ENCODE measurements at places on chromosomes 2 and 18. TPM values are rescaled to one million over a fixed set of nuclear protein-coding genes. Genes with fewer than 3 reads are reported as not detected.

DNA sequence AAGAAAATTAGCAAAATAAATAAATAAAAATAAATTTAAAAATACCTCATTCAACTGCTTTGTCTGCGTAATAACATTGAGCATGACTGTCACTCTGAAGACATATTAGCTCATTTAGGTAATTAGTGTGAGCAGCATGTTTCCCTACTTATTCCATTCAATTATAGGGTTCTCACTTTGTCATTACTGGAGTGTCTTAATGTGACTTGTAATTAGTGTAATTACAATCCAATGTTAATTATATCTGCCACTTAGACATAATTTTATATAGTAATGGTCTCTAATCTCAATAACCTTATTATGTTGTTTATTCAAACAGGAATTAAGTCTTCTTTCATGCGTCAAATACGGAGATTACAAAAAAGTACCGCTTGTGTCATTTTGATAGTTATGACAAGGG, 893.9 kb upstream of the ACVR2A start:
- DNase-seq = no peak

Gene IMP4
- 219 TPM for total RNA-seq

DNA sequence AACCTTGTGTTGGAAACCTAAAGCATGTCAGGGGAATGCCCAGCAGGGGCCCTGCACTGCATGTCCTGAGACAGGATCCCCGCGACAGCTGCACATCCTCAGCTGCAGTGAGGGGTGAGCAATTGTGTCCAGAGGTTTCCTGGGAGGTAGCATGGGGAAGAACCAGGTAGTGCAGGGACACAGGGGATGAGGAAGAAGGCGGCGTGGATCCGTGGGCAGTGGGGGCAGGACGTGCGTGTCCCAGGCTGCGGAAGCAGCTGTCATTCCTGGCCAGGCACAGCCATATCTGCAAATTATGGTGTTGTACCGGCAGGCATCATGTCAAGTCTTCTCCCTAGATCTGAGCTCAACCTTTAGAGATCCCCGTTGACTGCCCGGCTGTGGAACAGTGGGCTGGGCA, 238.2 kb upstream of the MYT1L start:
- DNase-seq = no peak

GRCh38 chr18:21191596-21192307, 50.3 kb upstream of the GREB1L start:
- DNase-seq = no peak

- DNase-seq = no peak
These were observed 26.8 kb upstream of the PNPT1 start for GRCh38 chr2:55720417-55720816.

- DNase-seq = no peak
These were observed 296.7 kb downstream of the DSEL start for GRCh38 chr18:67219821-67220220.

- no peak for DNase-seq
These were observed 219.9 kb downstream of the EXOC6B start for GRCh38 chr2:72605836-72606442.

Gene PHOSPHO2
- 1.4 TPM for total RNA-seq

Gene KANSL1L
- 5.6 TPM for total RNA-seq

Gene ZNF521
- 12.2 TPM for total RNA-seq

- no peak for DNase-seq
These were observed 87.3 kb upstream of the SPHKAP start for GRCh38 chr2:228268756-228269155.

Gene PAIP2B
- 0.87 TPM for total RNA-seq

- DNase-seq = no peak
These were observed 8.0 kb upstream of the STAM2 start for GRCh38 chr2:152183401-152184073.

Gene GKN2
- total RNA-seq = not detected

DNA sequence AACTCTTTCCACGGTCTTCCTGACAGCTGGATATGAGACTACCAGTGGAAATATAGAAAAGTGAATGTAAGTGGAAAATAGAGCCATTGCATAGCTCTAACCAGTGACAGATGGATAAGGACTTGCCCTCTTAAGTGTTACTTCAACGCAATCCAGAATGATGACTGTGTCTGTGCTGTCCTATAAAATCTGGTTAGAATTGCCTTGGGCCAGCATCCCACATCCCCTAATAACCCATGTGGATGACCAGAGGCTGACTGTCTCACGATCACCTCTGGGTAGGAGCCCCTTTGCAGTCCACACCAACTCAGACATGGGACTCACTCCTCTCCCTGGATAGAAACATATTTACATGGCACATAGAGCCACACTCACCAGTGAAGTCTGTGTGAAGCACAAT, 186.6 kb downstream of the C1D start:
- no peak for DNase-seq

Gene C2orf74
- total RNA-seq = 4.4 TPM

GRCh38 chr2:172282944-172283343, 144.4 kb upstream of the ITGA6 start:
- no peak for DNase-seq

DNA sequence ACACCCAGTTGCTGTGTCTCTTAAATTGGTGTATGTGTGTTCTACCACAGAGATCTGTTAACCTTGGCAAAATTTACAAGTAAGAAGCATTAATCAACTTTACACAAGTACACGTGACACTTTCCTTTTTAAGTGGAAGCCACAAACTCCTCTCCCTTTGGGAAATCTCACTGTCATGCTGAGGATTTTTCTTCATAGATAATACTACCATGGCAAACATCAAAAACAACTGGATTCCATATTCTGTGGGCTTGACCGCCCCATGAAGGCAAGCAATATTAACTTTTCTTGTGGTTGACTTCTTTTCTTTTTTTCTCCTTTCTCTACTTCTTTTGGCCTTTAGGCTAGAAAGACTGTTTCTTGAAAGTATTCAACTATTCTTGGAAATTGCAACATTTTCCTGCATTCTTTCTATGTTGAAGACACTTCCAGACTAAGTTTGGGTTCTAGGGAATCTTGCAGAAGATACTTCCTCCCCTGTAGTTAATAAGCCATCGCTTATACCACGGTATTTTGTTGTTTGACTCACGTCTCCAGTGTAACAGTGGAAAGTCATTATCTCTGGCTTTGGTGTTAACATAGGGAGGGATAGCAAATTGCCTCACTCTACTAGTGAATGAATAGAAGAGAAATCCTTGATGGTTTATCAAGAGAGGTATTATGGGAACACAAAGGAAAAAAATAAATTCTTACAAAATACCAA, 79.5 kb downstream of the SLC8A1 start:
- no peak for DNase-seq

DNA sequence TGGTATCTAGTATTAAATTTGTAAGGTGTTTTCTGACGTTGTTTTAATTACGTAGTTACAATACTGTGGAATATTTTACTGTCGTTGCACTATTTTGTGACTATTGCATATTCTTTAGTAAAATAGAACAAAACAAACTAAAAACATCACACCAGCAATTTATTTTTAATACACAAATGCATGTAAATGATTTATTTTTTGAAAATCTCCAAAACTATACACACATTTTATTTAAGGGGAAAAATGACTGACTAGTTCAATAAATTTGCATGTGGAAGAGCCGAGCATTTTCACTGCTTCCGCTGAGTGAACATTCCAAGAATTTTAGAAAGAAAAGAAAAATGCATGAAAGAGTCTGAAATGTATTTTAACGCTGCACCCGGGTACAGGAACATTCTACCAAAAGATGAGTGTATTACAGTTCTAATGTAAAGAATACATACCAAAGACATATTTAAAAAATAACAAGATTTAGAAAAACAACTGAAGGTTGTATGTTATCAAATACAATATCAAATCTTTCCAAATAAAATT, 257.7 kb downstream of the MEIS1 start:
- no peak for DNase-seq

Gene ZC3H8
- total RNA-seq = 3.7 TPM

GRCh38 chr2:71608441-71608840, 155.1 kb downstream of the DYSF start:
- DNase-seq = no peak

DNA sequence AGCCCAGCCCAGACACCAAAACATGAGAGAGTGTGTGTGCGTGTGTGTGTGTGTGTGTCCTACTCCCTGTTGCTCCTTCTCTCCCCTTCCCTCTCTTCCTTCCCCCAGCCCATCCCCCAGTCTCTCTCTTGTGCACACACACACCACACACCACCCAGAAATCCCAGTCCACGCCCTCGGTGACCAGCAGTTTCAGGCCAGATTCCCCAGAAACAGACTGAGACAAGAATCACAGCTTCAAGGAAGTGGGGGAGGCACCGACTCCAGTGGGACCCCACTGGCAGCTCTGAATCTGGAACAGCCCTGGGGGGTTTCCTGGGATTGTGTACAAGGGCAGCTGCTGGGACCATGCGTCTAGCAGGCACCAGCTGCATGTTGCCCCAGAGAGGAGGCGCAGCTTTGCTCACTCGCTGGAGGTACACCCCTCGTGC, 113.5 kb downstream of the NDUFA10 start:
- DNase-seq = no peak

Gene DYSF
- 6.3 TPM for total RNA-seq

Gene GALR1
- not detected for total RNA-seq

Gene MZT2A
- 219 TPM for total RNA-seq
